SK-N-SH (cell line): ENCODE measurements at places on chromosomes 4 and X.

DNA sequence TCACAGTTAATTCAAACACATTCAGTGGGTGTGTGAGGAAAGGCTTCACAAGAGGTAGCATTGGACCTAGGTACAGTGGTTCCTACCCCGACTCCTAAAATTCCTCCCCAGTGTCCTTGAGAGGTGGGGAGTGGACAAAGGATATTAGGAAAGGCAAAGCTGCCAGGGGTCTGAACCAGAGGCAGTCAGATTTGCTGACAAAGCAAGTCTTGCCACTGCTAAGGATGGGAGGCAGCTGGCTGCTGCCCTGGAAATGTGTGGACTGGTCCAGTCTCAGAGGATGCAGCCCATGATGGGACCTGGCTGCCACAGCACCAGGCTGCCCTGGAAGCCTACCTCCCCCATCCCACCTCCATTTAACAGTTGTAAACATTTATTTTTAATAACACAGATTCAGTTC lies 4.1 kb upstream of the PHF8 start:
- no peak for DNase-seq

- no peak for DNase-seq
These were observed 21.0 kb downstream of the ATXN3L start for GRCh38 chrX:13298836-13299235.

GRCh38 chr4:170374770-170375169 lies 285.0 kb upstream of the AADAT start:
- peak; percentile 24 for DNase-seq

GRCh38 chrX:39144956-39145355 lies 343.7 kb downstream of the MID1IP1 start:
- DNase-seq, result no peak

DNA sequence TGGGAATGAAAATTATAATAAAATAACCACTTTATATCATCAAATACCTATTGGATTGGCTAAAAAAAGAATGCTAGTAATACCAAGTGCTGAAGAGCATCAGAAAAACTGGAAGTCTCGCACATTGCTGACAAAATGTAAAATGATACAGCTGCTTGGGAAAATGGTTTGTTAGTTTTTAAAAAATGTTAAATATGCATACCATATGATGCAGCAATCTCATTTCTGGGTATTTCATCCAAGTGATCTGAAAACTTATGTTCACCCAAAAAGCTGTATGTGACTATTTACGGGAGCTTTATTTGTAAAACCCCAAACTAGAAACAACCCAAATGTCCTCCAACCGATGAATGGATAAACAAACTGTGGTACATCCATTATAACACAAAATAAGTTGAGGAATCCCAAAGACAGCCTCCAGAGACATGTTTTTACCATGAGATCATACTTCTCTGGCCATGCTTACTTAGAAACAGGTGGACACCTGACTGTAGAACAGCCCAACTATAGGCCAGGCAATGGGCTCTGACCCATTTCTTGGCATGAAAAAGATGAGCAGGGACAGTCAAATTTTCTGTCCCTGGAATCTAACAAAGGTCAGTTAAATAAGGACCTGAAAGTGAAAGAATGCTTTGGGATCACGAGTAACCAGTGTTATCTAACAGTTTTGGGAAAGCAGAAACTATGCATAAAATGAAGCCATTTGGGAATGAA lies 47.5 kb upstream of the FAM120C start:
- no peak for DNase-seq

GRCh38 chr4:159293811-159294515 lies 191.1 kb downstream of the RAPGEF2 start:
- DNase-seq, result no peak

- DNase-seq, result no peak
These were observed 63.9 kb downstream of the IL1RAPL1 start for GRCh38 chrX:28651186-28651585.

DNA sequence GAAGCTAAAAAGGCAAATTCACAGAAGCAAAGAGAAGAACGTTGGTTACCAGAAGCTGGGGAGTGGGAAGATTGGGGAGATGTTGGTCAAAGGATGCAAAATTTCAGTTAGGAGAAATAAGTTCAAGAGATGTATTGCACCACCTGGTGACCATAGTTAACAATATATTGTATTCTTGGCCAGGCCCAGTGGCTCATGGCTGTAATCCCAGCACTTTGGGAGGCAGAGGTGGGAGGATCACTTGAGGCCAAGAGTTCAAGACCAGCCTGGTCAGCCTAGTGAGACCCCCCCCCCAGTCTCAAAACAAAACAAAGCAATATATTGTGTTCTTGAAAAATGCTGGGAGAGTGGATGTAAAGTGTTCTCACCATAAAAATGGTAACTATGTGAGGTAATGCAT lies 67.9 kb downstream of the TAB3 start:
- DNase-seq, result no peak

GRCh38 chr4:150867148-150867547 lies 147.9 kb downstream of the LRBA start:
- DNase-seq, result peak; percentile 62

DNA sequence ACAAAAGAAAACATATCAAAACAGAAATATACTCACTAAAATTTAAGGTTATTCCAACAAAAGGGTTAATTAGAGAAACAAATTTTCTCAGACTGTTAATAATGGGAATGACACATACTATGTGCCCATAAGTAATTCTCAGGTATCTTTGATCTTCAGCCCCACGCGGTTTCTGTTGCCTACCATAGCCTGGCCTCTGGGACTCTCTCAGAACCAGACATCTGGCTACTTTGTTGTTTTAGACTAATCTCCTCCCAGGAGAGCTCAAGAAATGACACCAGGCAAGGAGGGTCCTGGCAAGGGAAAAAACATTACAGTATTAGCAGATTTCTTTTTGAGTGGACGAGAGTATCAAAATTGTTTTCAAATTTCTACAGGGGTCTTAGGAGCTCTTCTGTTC lies 43.7 kb downstream of the SLC10A7 start:
- DNase-seq, result peak; percentile 4

GRCh38 chr4:30073011-30073710 lies 647.0 kb upstream of the PCDH7 start:
- no peak for DNase-seq

GRCh38 chr4:141302924-141303323 lies 82.2 kb downstream of the ZNF330 start:
- no peak for DNase-seq

DNA sequence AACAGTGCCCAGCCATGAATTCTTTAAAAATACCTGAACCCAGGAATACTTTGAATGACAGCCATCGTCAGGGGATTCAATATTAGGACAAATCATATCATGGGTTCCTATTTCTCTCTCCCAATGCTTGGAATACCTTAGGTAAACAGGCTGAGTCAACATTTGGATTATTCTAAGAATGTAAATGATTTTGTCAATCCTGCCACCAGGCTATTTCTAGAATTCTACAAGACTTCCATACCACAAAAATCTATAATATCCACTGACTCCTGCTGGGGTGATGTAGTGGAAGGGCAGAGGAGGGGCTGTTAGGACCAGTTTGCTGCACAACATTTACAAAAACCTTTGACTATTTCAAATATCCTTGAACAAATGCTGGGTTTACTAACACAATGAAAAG lies 65.2 kb downstream of the IGFBP7 start:
- no peak for DNase-seq

DNA sequence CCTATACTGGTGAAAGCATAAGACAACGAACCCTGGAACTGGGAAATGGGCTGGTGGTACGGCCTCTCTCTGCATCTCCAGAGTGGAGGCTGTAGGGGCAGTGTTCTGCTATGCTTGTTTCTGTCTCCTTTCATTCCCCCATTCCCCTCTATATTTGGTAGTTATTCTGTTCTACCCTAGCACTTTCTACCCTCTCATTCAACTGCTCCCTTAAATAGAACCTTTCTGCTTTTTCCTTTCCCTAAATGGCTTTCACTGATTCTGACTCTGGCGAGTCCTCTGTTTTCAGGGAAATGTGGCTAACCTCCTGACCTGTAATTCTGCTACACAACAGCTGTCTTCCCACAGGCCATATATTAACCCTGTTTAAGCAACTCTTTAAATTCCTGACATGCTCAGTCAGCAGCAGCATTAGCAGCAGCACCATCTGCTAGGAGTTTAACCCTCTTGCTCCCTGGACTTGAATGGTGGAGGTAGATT lies 94.2 kb downstream of the CXCL13 start:
- peak; percentile 24 for DNase-seq

- DNase-seq, result no peak
These were observed 35.0 kb downstream of the SHROOM3 start for GRCh38 chr4:76470064-76470463.

DNA sequence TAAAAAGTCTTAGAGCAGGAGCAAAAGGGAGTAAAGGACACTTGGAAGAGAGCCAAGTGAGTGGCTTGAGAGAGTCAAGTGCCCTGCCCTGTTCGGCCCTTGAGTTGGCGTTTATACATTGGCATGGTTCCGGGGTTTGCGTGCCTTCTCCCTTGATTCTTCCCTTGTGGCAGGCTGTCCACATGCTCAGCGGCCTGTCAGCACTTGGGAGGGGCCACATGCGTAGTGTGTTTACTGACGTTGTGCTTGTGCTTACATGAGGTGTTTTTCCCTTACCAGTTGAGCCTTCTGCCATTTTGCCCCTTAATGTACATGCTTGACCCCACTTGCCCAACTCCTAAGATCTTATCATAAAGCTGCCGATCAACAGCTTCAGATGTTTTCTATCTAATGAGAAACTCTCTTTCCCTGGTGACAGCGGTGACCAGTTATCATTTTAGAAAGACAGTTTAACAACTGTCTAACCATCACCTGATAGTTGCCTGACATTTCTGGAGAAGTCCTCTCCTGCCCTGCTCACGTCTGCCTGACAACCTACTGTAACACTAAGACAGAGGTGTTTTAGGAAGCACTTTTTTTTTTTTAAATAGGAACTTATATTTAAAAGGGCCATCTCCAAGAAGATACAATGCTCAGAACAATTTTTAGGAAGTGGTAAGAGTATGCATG lies 49.5 kb upstream of the GC start:
- no peak for DNase-seq

- no peak for DNase-seq
These were observed 70.7 kb upstream of the PPP3CA start for GRCh38 chr4:101418055-101418454.

GRCh38 chr4:188160406-188160805 lies 21.2 kb downstream of the TRIML1 start:
- no peak for DNase-seq

DNA sequence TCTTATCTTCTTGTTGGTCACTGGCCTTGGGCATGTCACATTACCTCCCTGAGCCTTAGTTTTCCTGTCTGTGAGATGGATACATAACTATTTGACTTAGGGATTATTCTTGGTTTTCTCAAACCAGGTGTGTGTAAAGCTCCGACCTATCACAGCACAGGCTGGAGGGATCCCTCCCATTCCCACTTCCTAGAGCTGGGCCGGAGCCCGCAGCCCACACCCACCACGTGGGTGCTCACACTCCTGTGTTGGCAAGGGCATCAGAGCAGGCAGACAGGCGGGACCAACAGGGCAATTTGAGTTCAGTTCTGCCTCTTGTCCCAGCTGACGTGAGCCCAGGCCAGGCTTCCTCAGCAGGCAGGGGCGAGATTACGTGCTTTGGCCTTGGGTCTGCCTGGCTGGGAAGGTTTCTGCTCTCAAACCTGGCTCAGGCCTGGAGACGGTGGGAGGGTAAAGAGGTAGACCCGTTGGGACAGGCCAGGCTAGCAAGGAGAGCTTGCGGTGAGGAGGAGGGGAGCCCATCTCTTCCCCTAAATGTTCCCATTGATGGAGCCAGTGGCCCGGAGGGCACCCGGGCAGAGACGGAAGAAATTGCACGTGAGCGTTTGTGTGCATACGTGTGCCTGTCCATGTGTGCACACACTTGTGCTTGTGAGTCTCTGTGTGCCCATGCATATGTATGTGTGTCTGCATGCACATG lies 734 bp upstream of the SH3TC1 start:
- DNase-seq, result no peak

GRCh38 chr4:958696-959337 lies 14.6 kb downstream of the DGKQ start:
- peak; percentile 15 for DNase-seq

- DNase-seq, result no peak
These were observed 33.4 kb downstream of the COX18 start for GRCh38 chr4:73036123-73036522.

- peak; percentile 48 for DNase-seq
These were observed 255.1 kb upstream of the GPC4 start for GRCh38 chrX:133670383-133670782.

GRCh38 chrX:85244450-85245211 lies 840 bp downstream of the ZNF711 start:
- DNase-seq, result peak; percentile 60
